Omental fat pad (tissue), 4 donors: ENCODE measurements at places on chromosomes 6 and 20.

GRCh38 chr6:1068905-1069304, 243.0 kb upstream of the FOXQ1 start:
- DNase-seq = no peak

- no peak for DNase-seq
These were observed 100.1 kb upstream of the PRDM1 start for GRCh38 chr6:105985816-105986632.

- no peak for DNase-seq
These were observed 34.8 kb downstream of the RNASET2 start for GRCh38 chr6:166921570-166921969.

DNA sequence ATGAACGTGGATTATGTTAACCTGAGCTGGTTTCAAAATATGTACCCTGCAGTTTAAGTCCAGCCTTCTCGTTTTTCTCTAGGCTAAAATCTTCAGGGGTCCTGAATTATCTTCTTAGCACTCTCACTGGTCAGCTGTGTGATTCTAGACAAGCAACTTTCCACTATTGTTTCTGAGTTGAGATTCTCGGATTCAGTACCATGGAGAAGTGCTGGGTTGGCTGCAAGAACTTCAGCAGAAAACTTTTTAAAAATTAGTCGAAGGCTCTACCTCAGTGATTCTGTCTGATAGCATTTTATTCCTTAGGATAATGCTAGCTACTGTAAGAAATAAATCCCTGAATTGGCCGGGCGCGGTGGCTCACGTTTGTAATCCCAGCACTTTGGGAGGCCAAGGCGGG, 173.7 kb downstream of the GRM1 start:
- DNase-seq = no peak
